ENCODE measurements at places on chromosomes 3 and 15.

- no peak for DNase-seq
- H3K4me1 ChIP-seq: peaks cover 16% of the 10 kb centered on the region
- no peak overlapping the region for H3K27ac ChIP-seq
- H3K27me3 ChIP-seq: no peaks in the 10 kb centered on the region
Observed at GRCh38 chr3:15456321-15456720, 28.9 kb downstream of the EAF1 start.

DNA sequence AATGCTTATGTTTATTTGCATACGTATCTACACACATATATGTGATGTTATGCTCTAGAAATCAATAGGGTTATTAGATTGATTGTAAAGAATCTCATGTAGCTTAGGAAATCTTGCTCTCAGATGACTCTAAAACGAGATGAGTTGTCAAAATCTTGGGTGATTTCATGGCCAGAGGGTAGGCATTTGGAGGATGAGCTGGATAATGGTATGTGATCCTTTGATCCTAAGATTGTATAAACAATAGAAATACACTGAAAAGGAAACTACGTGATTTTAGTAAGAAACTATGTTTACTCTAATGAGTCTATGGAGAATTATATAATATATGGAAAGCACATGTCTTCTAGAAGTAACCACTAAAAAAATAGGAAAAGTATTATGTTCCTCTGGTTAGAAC lies 676.6 kb downstream of the NSUN3 start:
- DNase-seq: no peak
- no peaks in the 10 kb centered on the region for H3K27me3 ChIP-seq
- no peaks in the 10 kb centered on the region for H3K4me1 ChIP-seq
- H3K27ac ChIP-seq: no peak overlapping the region
- no peak overlapping the region for H3K4me3 ChIP-seq
- H3K36me3 ChIP-seq: no peaks in the 10 kb centered on the region

DNA sequence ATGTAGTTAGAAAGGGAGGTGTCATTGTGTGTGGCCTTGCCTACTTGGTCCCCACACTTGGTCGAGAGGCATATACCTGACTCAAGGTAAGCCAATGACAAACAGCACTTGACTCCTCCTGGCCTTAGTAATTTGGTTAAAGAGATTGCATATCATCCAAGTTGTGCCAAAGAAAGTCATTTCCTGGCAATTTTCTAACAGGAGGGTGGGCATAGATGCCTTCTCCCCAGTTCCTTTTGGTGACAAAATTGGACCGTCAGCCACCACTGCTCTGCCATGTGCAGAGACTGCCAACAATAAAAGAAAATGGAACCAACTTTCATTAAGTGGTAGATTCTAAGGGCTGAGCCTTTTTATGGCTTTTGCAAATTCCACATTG lies 7.9 kb upstream of the LEKR1 start:
- H3K27me3 ChIP-seq: no peaks in the 10 kb centered on the region
- no peak for DNase-seq
- peaks cover 61% of the 10 kb centered on the region for H3K4me1 ChIP-seq

DNA sequence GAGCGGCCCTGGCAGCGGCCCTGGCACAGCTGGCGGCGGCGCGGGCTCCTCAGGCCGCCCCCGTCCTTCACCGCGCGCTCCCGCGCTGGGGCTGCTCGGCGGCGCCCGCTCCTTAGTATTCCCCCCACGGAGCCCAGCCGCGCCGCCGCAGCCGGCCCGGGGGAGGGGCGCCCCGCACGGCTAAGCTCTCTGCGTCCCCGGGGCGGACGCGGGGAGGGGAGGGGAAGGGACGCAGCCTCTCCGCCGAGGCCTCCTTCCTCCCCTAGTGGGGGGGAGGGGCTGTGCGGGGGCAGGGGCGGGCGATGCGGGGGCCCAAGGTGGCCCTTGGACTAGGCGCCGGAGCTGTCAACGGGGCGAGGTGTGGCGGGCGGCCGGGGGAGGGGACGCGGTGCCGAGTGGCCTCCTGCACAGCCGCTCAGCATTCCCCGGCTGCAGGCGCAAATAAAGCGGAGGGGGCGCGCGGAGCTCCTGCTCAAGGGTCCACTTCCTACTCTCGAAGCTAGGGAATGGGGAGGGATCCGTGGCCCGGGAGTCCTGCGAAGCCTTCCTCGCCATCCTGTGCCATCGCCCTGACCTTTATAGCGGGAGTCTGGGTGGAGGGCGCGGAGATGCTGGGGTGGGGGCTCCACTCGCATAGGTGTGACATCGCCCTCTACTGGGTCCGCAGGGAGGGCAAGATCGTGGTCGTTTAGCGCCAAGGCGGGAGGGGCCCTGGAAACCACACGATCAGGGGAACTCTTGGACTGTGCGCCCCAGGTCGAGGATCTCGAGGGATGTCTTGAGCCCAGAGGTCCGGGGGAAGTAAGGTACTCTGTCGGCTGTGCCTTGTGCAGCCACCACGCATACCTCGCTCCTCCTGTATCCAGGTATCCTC lies 22.2 kb downstream of the EPHB3 start:
- no peak overlapping the region for H3K27ac ChIP-seq
- DNase-seq: no peak
- no peak overlapping the region for H3K4me3 ChIP-seq
- peaks cover 34% of the 10 kb centered on the region for H3K27me3 ChIP-seq
- no peaks in the 10 kb centered on the region for H3K36me3 ChIP-seq
- peaks cover 3% of the 10 kb centered on the region for H3K4me1 ChIP-seq

GRCh38 chr15:95347837-95348236 lies 982.7 kb upstream of the NR2F2 start:
- no peaks in the 10 kb centered on the region for H3K27me3 ChIP-seq
- no peak overlapping the region for H3K27ac ChIP-seq
- no peaks in the 10 kb centered on the region for H3K36me3 ChIP-seq
- DNase-seq: no peak

- no peak for DNase-seq
- no peak overlapping the region for H3K27ac ChIP-seq
- H3K4me1 ChIP-seq: no peaks in the 10 kb centered on the region
- no peaks in the 10 kb centered on the region for H3K27me3 ChIP-seq
- no peak overlapping the region for H3K4me3 ChIP-seq
- H3K36me3 ChIP-seq: no peaks in the 10 kb centered on the region
Observed at GRCh38 chr3:78313332-78313731, 1273.4 kb downstream of the ROBO2 start.

GRCh38 chr3:81761904-81762580 lies 597 bp upstream of the GBE1 start:
- H3K4me3 ChIP-seq: peak overlapping the region; percentile 79
- peaks cover 40% of the 10 kb centered on the region for H3K4me1 ChIP-seq
- H3K27ac ChIP-seq: peak overlapping the region; percentile 75
- DNase-seq: no peak

DNA sequence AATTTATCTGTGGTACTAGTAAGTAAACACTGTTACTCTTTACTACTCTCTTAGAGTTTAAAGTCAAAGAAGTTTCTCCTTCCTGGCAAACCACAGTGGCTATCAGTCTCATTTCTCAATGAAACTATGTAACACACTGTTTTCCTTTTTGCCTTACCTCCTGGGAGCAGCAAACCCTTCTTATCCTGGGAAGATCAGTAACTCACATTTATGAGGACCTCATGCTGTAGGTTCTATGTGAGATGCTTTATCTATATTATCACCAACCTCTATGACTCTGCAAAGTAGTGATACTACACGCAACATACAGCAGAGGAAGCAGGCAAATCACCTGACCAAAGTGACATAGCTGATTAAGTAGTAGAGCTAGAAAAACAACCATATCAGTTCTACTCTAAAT lies 35.3 kb downstream of the PBRM1 start:
- H3K4me3 ChIP-seq: no peak overlapping the region
- peaks cover 60% of the 10 kb centered on the region for H3K36me3 ChIP-seq
- H3K27me3 ChIP-seq: no peaks in the 10 kb centered on the region
- DNase-seq: no peak
- peak overlapping the region; percentile 17 for H3K27ac ChIP-seq

GRCh38 chr3:167895684-167896083 lies 160.2 kb downstream of the SERPINI1 start:
- no peak overlapping the region for H3K27ac ChIP-seq
- no peaks in the 10 kb centered on the region for H3K4me1 ChIP-seq
- no peak for DNase-seq
- H3K27me3 ChIP-seq: no peaks in the 10 kb centered on the region

DNA sequence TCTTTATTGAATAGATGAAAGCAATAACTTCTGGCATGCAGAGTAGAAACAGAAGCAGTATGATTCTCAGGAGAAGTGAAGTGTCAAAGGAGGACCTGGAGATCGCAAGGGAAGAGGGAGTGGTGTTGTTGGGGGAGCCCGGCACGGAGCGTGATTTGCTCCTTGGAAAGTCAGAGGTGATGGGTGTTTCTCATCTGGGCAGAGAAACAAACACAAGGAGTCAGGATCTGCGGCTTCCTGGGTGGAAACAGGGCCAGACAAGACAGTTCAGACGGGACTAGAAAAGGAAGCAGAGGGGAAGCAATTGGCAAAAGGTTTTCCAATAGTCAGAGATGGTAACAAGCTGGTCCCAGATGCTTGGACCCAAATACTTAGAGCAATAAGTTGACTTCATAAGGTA lies 34.4 kb upstream of the CCDC80 start:
- no peak overlapping the region for H3K4me3 ChIP-seq
- peaks cover 17% of the 10 kb centered on the region for H3K36me3 ChIP-seq
- no peaks in the 10 kb centered on the region for H3K27me3 ChIP-seq
- no peak for DNase-seq

DNA sequence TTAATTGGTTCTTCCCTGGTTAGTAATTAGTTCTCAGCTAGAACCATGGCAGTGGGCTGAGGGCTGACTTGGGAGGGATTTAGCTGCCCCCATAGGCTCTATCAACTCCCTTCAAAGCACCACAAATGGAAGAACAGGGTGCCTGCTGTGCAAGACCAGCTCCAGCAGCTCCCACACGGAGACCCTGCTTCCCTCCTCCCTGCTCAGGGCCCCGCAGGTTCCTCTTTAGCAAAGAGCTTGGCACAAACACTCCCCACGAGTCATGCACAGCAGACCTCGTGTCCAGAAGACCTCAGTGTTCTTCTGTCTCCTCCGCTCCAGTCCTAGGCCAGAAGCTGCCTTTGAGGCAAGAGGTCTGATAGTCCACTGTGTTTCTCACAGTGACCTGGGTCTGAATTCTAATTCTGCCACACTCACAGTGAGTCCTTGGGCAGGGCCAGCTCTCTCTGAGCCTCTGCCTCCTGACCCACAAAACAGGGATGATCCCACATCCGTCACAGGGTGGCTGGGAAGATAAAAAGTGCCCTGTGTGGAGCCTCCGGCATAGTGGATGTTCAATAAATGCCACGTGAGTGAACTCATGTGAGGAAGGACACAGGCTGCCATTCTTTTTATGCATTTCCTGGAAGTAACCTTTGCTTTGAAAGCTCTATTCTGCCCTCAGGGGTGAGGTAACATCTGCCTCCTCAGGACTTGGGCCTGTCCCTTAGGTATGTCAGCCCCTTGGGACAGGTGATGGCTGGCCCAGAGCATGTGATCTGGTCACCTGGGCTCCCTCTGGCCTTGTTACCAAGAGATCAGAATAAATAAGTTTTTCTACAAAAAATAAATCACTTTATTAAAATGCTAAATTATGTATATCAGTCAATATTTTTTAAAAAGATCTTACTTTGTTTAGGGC lies 7.6 kb downstream of the RAB6B start:
- H3K27me3 ChIP-seq: peaks cover 7% of the 10 kb centered on the region
- H3K4me1 ChIP-seq: peaks cover 4% of the 10 kb centered on the region
- no peak overlapping the region for H3K27ac ChIP-seq
- no peaks in the 10 kb centered on the region for H3K36me3 ChIP-seq
- no peak for DNase-seq

DNA sequence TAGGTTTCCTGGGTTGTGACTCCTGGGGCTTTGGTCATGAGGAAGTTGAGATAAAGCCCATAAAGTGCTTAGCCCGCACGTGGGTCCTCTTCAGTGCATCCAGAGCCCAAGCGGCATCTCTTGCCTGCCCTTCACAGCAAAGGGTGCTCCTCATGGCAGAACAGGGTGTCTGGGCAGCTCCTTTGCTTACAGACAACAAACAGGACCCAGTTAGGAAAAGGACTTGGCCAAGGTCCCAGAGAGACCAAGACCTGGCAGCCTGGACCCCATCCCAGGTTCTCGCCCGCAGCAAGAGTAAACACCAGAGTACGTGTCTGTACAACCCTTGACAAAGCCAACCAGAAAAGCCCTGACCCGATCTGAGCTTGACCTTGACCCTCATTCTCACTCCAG lies 27.0 kb downstream of the ALS2CL start:
- no peak overlapping the region for H3K27ac ChIP-seq
- no peaks in the 10 kb centered on the region for H3K4me1 ChIP-seq
- peaks cover 2% of the 10 kb centered on the region for H3K27me3 ChIP-seq
- no peak for DNase-seq

- H3K4me1 ChIP-seq: no peaks in the 10 kb centered on the region
- H3K36me3 ChIP-seq: no peaks in the 10 kb centered on the region
- H3K27ac ChIP-seq: no peak overlapping the region
- H3K4me3 ChIP-seq: no peak overlapping the region
Observed at GRCh38 chr3:131231710-131232389, 149.7 kb upstream of the NUDT16 start.

GRCh38 chr3:160667452-160667851 lies 9.5 kb upstream of the ARL14 start:
- DNase-seq: no peak
- peaks cover 3% of the 10 kb centered on the region for H3K27me3 ChIP-seq
- H3K4me1 ChIP-seq: peaks cover 10% of the 10 kb centered on the region
- no peak overlapping the region for H3K4me3 ChIP-seq

DNA sequence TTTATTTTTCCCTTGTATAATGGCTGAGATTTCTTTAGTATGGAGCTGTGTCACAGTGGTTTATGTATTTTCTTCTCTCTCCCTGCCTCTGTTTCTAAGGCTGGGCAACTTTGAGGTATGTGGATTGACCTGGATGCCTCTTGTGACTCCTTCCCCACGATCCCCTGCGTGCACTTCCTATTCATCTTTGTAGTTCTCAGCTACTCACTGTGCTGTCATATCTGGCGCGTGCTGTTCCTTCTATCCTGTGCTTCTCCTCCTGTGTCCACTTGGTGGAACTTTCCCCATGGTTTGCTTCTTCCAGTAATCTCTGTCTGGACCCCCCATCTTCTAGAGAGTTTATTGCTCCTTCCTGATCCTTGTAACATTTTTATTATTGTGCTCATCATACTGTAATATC lies 97.3 kb downstream of the AKAP13 start:
- H3K4me3 ChIP-seq: no peak overlapping the region
- no peak overlapping the region for H3K27ac ChIP-seq
- H3K4me1 ChIP-seq: peaks cover 63% of the 10 kb centered on the region

- H3K27me3 ChIP-seq: no peaks in the 10 kb centered on the region
- no peaks in the 10 kb centered on the region for H3K36me3 ChIP-seq
- H3K4me1 ChIP-seq: peaks cover 15% of the 10 kb centered on the region
- DNase-seq: no peak
Observed at GRCh38 chr3:11913316-11913715, 66.6 kb upstream of the TAMM41 start.

- H3K27ac ChIP-seq: no peak overlapping the region
- peaks cover 5% of the 10 kb centered on the region for H3K36me3 ChIP-seq
- no peak for DNase-seq
- no peaks in the 10 kb centered on the region for H3K27me3 ChIP-seq
- H3K4me3 ChIP-seq: no peak overlapping the region
Observed at GRCh38 chr3:49756036-49756435, 30.3 kb downstream of the IP6K1 start.

- no peaks in the 10 kb centered on the region for H3K4me1 ChIP-seq
- H3K4me3 ChIP-seq: no peak overlapping the region
- no peaks in the 10 kb centered on the region for H3K36me3 ChIP-seq
Observed at GRCh38 chr15:29695489-29696167, 126.6 kb downstream of the TJP1 start.

GRCh38 chr3:171980578-171981270 lies 58.7 kb upstream of the FNDC3B start:
- no peaks in the 10 kb centered on the region for H3K36me3 ChIP-seq
- no peak overlapping the region for H3K27ac ChIP-seq
- DNase-seq: no peak
